Upper lobe of right lung (tissue), 1 donor: ENCODE measurements at places on chromosomes 13 and 19. TPM values are rescaled to one million over a fixed set of nuclear protein-coding genes. Genes with fewer than 3 reads are reported as not detected.
A peak's percentile ranks its signal among the peaks of the same experiment; 100 is the strongest.

SYCN gene
- not detected for total RNA-seq

UGGT2 gene
- total RNA-seq = 21.7 TPM

HSH2D gene
- 6.0 TPM for total RNA-seq

- no peak for DNase-seq
Measured at GRCh38 chr13:30429721-30430694, 7.7 kb downstream of the UBE2L5 start.

- no peak for DNase-seq
Measured at GRCh38 chr13:114161028-114161556, 18.0 kb upstream of the CFAP97D2 start.

- peak; percentile 94 for DNase-seq
Measured at GRCh38 chr19:8526345-8527091, 12.6 kb upstream of the ZNF414 start.

DNA sequence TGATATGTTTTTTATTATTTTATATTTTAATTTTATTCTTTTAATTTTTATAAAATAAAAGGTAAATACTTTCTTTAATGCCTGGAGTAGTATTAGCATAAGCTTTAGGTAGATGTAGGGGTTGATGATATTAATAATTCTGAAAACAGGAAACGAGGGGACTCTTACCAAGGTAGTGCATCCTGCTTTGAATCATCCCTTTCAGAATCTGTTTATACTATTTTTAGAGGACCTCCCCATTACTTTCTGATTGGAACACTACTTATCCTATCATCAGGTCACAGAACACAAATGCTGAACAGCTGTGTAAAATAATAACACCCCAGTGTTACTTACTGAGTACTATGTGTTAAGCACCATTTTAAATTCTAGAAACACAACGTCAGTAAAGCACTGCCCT is 27.3 kb downstream of the COG6 start:
- DNase-seq = no peak

- DNase-seq = no peak
Measured at GRCh38 chr13:111129465-111130115, 14.5 kb downstream of the ARHGEF7 start.
